ENCODE measurements at places on chromosomes 1 and 21.

- no peak for DNase-seq
- no peaks in the 10 kb centered on the region for H3K36me3 ChIP-seq
- H3K27me3 ChIP-seq: no peaks in the 10 kb centered on the region
- no peak overlapping the region for H3K4me3 ChIP-seq
- no peak overlapping the region for H3K27ac ChIP-seq
- H3K4me1 ChIP-seq: peaks cover 10% of the 10 kb centered on the region
Observed at GRCh38 chr1:52550447-52550846, 2.4 kb downstream of the TUT4 start.

DNA sequence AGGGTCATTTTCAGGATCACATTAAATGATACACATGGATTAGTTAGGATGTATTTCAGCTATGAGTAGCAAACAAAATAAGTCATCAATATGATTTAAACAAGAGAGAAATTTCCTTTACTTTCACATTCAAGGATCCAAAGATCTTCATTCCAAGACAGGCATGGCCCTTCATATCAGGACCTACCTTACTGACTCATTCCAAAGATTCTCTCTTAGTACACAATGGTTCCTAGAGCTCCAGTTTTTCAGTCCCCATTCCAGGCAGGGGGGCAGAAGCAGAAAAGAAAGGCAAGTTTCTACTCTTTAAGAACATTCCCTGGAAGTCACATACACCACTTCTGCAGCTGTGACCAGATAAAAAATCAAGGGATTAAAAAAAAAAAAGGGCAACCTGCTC lies 23.7 kb downstream of the RGS2 start:
- H3K4me1 ChIP-seq: no peaks in the 10 kb centered on the region
- no peak overlapping the region for H3K27ac ChIP-seq
- no peaks in the 10 kb centered on the region for H3K27me3 ChIP-seq

DNA sequence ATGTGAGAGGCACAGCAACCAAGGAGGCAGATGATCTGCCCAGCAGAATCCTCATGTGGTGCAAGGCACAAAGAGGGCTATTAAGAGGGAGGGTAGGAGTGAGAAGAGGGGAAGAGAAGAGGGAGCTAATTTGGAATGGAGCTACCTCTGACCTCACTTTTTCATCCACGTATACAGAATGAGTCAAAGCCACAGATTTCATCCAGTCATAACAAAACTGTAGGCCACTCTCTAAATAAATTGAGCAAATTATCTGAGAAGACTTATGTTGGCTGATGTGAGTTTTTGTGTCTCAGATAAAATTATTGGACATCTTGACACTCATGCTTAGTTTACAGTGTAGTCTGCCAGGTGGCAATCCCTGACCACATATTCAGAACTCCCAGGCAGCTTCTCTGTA lies 325.6 kb downstream of the TTLL7 start:
- no peak overlapping the region for H3K27ac ChIP-seq
- no peaks in the 10 kb centered on the region for H3K36me3 ChIP-seq
- H3K4me3 ChIP-seq: no peak overlapping the region

GRCh38 chr1:109162626-109163025 lies 48.7 kb downstream of the ELAPOR1 start:
- H3K4me3 ChIP-seq: no peak overlapping the region
- H3K27me3 ChIP-seq: no peaks in the 10 kb centered on the region
- H3K4me1 ChIP-seq: peaks cover 4% of the 10 kb centered on the region
- no peak for DNase-seq
- H3K36me3 ChIP-seq: no peaks in the 10 kb centered on the region

DNA sequence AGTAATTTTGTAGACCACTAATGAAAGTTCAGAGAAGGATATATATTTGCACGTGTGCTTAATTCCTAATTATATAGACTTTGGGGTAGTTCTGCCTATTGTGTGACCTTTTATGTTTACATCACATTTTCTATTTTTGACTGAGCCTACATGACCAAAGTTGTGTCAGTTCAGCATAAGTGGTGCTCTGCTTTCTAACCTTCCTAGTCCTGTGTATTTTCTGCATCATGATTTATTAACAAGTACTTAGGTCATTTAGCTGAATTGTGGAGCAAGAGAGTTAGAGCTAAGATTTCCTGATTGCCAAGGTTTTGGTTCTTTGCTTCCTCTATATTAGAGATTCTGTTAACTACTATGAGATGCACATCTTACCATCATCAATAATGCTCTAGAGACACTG lies 176.0 kb downstream of the C1orf21 start:
- no peak for DNase-seq
- H3K4me3 ChIP-seq: no peak overlapping the region
- peaks cover 5% of the 10 kb centered on the region for H3K36me3 ChIP-seq
- no peaks in the 10 kb centered on the region for H3K27me3 ChIP-seq
- H3K4me1 ChIP-seq: no peaks in the 10 kb centered on the region
- no peak overlapping the region for H3K27ac ChIP-seq

- DNase-seq: no peak
- no peaks in the 10 kb centered on the region for H3K36me3 ChIP-seq
- no peak overlapping the region for H3K27ac ChIP-seq
- H3K4me3 ChIP-seq: no peak overlapping the region
- no peaks in the 10 kb centered on the region for H3K4me1 ChIP-seq
- H3K27me3 ChIP-seq: no peaks in the 10 kb centered on the region
Observed at GRCh38 chr1:246450611-246451251, 56.3 kb downstream of the SMYD3 start.

- no peaks in the 10 kb centered on the region for H3K36me3 ChIP-seq
- no peaks in the 10 kb centered on the region for H3K4me1 ChIP-seq
- DNase-seq: no peak
- peaks cover 30% of the 10 kb centered on the region for H3K27me3 ChIP-seq
- H3K27ac ChIP-seq: no peak overlapping the region
Observed at GRCh38 chr1:179588425-179589024, 3.1 kb upstream of the TDRD5 start.

- peaks cover 11% of the 10 kb centered on the region for H3K4me1 ChIP-seq
- DNase-seq: no peak
- H3K27ac ChIP-seq: no peak overlapping the region
Observed at GRCh38 chr21:44572959-44573583, 458 bp upstream of the KRTAP10-4 start.

- H3K27me3 ChIP-seq: no peaks in the 10 kb centered on the region
- H3K4me3 ChIP-seq: no peak overlapping the region
- H3K36me3 ChIP-seq: no peaks in the 10 kb centered on the region
Observed at GRCh38 chr1:222106377-222106776, 364.5 kb upstream of the DUSP10 start.

GRCh38 chr21:46172863-46173528 lies 11.3 kb downstream of the SPATC1L start:
- no peaks in the 10 kb centered on the region for H3K4me1 ChIP-seq
- H3K27ac ChIP-seq: no peak overlapping the region
- no peaks in the 10 kb centered on the region for H3K36me3 ChIP-seq
- no peak for DNase-seq

- H3K4me3 ChIP-seq: no peak overlapping the region
- no peaks in the 10 kb centered on the region for H3K36me3 ChIP-seq
- DNase-seq: no peak
- H3K27ac ChIP-seq: no peak overlapping the region
- H3K27me3 ChIP-seq: no peaks in the 10 kb centered on the region
Observed at GRCh38 chr1:241645199-241645598, 5.0 kb upstream of the CHML start.

GRCh38 chr1:235920596-235921375 lies 54.1 kb upstream of the LYST start:
- no peak overlapping the region for H3K27ac ChIP-seq
- H3K4me3 ChIP-seq: no peak overlapping the region
- no peaks in the 10 kb centered on the region for H3K36me3 ChIP-seq
- peaks cover 13% of the 10 kb centered on the region for H3K4me1 ChIP-seq

GRCh38 chr1:147641695-147642592 lies 28.4 kb downstream of the ACP6 start:
- H3K4me1 ChIP-seq: no peaks in the 10 kb centered on the region
- H3K27me3 ChIP-seq: no peaks in the 10 kb centered on the region
- DNase-seq: no peak
- no peak overlapping the region for H3K27ac ChIP-seq
- no peaks in the 10 kb centered on the region for H3K36me3 ChIP-seq

GRCh38 chr1:155967341-155968050 lies 10.9 kb downstream of the ARHGEF2 start:
- H3K4me3 ChIP-seq: no peak overlapping the region
- H3K27me3 ChIP-seq: no peaks in the 10 kb centered on the region
- no peak for DNase-seq
- H3K27ac ChIP-seq: peak overlapping the region; percentile 75
- peaks cover 49% of the 10 kb centered on the region for H3K36me3 ChIP-seq

- H3K4me1 ChIP-seq: no peaks in the 10 kb centered on the region
- no peak for DNase-seq
- no peak overlapping the region for H3K4me3 ChIP-seq
- H3K36me3 ChIP-seq: no peaks in the 10 kb centered on the region
Observed at GRCh38 chr1:163537809-163538208, 216.1 kb downstream of the NUF2 start.

DNA sequence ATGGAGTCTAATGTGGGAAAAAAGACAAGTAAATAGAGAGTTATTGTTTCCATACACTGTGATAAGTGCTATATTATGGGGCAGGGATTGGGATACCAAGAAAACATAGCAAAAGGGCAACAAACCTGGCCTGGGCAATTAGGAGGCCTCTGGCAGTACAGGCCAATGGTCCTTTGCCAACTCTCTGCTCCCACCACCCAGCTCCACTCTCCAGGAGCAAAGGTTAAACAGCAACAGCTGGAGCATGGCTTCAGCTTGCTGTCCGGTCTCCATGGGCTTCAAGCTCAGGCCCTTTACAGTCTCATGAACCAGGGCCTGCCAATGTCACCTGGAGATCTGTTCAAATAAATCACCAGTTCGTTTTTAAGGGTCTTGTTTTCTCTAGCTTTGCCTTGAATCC lies 37.2 kb upstream of the ARHGAP29 start:
- H3K27me3 ChIP-seq: no peaks in the 10 kb centered on the region
- H3K27ac ChIP-seq: no peak overlapping the region
- no peak overlapping the region for H3K4me3 ChIP-seq
- H3K4me1 ChIP-seq: no peaks in the 10 kb centered on the region
- H3K36me3 ChIP-seq: no peaks in the 10 kb centered on the region
- no peak for DNase-seq

DNA sequence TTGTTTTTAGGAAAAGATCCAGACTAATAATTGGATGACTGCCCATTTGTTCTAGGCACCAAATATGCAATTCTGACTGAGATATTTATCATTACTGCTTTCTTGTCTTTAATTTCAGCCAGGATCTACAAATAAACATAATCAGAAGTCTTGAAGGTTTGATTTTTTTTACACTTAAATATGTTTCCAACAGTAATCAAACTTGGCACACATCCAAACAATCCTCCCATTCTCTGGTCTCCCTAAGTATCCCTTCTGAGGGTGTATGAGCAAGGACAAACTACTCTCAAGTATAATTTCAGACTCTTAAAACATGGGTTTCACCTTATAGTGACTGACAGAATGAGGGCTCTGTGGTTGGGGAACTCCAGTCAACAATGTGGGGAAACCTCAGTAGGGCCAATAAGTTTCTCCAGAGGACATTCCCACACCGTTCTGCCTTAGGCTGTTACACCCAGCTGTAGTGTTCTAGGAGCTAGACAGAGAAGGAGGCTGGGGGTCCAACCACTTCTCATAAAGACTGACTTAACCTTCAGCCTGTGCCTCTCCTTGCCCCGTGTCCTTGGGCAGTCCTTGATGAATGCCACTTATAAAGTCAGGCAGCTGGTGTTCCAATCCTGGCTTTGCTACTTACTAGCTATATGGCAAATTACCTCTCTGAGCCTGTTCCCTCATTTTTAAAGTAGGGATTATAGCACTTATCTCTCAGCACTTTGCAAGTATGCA lies 1.5 kb upstream of the PALMD start:
- DNase-seq: no peak
- H3K4me1 ChIP-seq: peaks cover 5% of the 10 kb centered on the region
- H3K4me3 ChIP-seq: no peak overlapping the region
- no peak overlapping the region for H3K27ac ChIP-seq
- no peaks in the 10 kb centered on the region for H3K27me3 ChIP-seq
- H3K36me3 ChIP-seq: no peaks in the 10 kb centered on the region

DNA sequence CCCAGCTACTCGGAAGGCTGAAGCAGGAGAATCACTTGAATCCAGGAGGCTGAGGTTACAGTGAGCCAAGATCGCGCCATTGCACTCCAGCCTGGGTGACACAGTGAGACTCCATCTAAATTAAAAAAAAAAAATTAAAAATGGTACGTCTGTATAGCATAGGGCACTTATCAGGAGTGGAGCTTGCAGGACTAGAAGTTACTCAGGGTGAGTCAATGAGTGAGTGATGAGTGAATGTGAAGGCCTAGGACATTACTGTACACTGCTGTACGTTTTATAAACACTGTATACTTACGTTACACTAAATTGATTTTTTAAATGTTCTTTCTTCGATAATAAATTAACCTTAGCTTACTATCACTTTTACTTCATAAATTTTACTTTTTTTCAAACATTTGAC lies 183.6 kb downstream of the NR5A2 start:
- H3K4me3 ChIP-seq: no peak overlapping the region
- H3K27ac ChIP-seq: no peak overlapping the region
- no peaks in the 10 kb centered on the region for H3K4me1 ChIP-seq
- no peaks in the 10 kb centered on the region for H3K36me3 ChIP-seq

GRCh38 chr1:154117642-154118041 lies 37.2 kb downstream of the NUP210L start:
- H3K27ac ChIP-seq: no peak overlapping the region
- H3K27me3 ChIP-seq: no peaks in the 10 kb centered on the region
- DNase-seq: no peak
- no peaks in the 10 kb centered on the region for H3K36me3 ChIP-seq
- H3K4me1 ChIP-seq: no peaks in the 10 kb centered on the region
- H3K4me3 ChIP-seq: no peak overlapping the region

DNA sequence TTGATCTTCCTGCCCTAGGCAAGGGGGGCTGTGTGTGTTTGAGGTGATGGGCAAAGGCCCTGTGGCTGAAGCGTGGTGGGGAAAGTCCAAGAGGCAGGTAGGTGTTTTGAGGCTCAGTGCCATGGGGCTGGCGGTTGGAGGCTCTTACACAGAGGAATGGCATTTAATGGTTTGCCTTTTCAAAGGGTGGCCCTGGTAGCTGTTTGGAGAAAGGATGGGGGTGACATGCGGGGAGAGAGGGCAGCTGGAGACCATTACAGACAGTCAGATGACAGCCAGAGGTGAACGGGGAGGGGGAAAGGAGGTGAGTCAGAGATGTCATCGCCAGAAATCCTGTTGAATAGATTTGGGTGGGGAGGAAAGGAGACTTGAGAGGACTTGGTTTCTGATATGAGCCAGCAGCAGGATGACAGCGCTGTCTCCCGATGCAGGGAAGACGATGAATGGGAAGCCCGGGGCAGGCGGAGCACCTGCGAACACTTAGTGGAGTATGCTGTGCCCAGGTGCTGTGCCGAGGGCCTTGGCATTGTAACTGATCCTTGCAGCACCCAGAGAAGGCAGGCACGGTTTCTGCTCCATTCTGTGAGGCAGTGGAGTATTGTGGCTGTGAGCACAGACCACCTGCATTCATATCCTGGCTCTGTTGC lies 56.3 kb downstream of the MAN1C1 start:
- H3K4me3 ChIP-seq: no peak overlapping the region
- H3K4me1 ChIP-seq: peaks cover 1% of the 10 kb centered on the region
- no peaks in the 10 kb centered on the region for H3K36me3 ChIP-seq
- H3K27ac ChIP-seq: no peak overlapping the region

- no peaks in the 10 kb centered on the region for H3K4me1 ChIP-seq
- H3K4me3 ChIP-seq: no peak overlapping the region
- H3K27me3 ChIP-seq: no peaks in the 10 kb centered on the region
- no peak for DNase-seq
- H3K36me3 ChIP-seq: no peaks in the 10 kb centered on the region
- no peak overlapping the region for H3K27ac ChIP-seq
Observed at GRCh38 chr1:75053207-75053606, 81.0 kb upstream of the LHX8 start.

GRCh38 chr1:61142726-61143500 lies 60.6 kb downstream of the NFIA start:
- no peaks in the 10 kb centered on the region for H3K36me3 ChIP-seq
- no peak for DNase-seq
- H3K27ac ChIP-seq: no peak overlapping the region
- H3K4me3 ChIP-seq: no peak overlapping the region
- peaks cover 11% of the 10 kb centered on the region for H3K4me1 ChIP-seq
- H3K27me3 ChIP-seq: no peaks in the 10 kb centered on the region
